ENCODE measurements at places on chromosomes 2 and 18.

DNA sequence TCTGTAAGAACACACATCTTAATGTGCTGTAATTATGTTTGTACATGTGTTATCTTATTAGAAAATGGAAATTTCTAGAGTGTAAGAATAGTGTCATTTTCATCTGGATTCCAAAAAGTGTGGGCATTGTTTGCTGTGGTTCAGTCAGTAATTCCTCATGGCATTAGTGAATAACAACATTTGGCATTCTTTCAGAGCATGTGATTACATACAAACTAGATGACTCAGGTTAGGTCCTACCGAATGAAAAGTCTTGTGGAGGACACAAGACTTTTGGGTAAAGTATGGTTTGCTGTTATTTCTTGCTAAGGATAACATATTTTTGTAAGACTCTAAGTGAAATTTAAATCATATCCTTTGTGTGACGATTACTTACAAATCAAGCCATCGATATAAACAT is 593.1 kb upstream of the NRXN1 start:
- DNase-seq: no peak

DNA sequence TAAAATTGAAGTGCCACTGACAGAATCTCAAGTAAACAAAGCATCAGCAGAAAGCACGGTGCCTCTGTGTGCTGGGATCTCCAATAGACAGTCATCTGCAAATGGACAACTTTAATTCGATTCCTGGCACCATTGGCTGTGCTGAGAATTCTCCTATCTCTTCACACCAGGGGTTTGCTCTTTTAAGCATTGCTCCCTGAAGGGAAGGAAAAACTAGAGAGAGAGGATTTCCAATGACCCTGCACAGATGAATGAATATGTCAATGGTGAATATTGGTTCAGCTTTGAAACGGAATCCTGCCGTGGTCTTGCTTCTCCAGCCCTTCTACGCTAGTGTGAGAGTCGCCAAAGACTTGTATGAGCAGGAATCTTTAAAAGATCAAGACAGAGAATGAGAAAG is 97.9 kb downstream of the FIGN start:
- DNase-seq: no peak

GRCh38 chr2:207504513-207505170 is 25.1 kb upstream of the CREB1 start:
- no peak for DNase-seq

GRCh38 chr18:44695503-44695902 is 14.8 kb downstream of the SETBP1 start:
- DNase-seq: no peak

DNA sequence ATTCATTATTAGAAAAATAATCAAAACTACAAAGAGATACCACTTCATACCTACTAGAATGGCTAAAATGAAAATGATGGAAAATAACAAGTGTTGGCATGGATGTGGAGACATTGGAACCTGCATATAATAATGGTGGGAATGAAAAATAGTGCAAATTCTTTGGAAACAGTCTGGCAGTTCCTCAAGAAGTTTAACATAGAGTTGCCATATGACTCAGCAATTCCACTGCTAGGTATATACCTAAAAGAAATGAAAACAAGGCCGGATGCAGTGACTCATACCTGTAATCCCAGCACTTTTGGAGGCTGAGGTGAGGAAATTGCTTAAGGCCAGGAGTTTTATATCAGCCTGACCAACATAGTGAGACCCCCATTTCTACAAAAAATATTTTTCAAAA is 41.6 kb upstream of the ACYP2 start:
- peak; percentile 20 for DNase-seq

- DNase-seq: no peak
These were observed 75.3 kb upstream of the PNPT1 start for GRCh38 chr2:55768991-55769390.

DNA sequence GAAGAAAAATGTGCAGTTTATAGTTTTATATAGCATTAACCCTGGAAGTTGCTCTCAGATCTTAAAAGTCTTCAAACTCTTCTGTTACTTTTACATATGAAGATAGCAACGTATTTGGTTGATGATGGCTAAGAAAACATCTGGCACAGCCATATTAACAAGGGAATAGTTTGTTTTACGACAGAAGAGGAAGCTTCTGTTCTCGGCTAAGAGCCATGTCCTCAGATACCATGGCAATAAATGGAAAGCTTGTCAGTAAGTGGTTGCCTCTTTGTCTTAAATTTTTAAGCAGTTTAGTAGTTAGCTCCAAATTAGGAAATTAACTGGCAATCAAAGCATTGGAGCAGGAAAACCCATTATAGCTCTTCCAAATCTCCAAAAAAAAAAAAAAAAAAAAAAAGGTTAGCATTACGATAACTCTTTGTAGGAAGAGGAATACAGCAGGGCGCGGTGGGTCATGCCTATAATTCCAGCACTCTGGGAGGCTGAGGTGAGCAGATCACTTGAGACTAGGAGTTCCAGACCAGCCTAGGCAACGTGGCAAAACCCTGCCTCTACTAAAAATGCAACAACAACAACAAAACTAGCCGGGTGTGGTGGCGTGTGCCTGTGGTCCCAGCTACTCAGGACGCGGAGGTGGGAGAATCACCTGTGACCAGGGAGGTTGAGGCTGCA is 4.5 kb upstream of the STON1 start:
- no peak for DNase-seq

Data from T47D (cell line).